ENCODE measurements at places on chromosomes 6 and 20.

GRCh38 chr20:36501367-36502006 lies 39.8 kb upstream of the MYL9 start:
- no peak for DNase-seq

DNA sequence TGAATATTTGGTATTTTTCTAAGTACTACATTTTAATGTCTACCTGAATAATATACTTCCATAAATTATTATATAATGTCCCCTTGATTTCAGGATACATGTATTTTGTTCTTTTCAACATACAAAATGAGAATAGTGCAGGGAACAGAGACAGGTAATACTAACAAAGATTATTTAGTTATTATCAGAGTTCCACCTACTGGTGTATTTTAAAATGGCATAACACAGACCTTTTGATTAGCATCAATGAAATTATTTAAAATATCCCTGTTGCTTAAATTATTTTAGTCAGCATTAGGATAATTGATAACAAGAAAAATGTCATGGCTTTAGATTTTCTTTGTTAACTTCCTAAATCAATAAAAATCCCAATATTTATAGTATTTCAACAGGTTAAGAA lies 184.0 kb downstream of the PRDM13 start:
- DNase-seq, result no peak

DNA sequence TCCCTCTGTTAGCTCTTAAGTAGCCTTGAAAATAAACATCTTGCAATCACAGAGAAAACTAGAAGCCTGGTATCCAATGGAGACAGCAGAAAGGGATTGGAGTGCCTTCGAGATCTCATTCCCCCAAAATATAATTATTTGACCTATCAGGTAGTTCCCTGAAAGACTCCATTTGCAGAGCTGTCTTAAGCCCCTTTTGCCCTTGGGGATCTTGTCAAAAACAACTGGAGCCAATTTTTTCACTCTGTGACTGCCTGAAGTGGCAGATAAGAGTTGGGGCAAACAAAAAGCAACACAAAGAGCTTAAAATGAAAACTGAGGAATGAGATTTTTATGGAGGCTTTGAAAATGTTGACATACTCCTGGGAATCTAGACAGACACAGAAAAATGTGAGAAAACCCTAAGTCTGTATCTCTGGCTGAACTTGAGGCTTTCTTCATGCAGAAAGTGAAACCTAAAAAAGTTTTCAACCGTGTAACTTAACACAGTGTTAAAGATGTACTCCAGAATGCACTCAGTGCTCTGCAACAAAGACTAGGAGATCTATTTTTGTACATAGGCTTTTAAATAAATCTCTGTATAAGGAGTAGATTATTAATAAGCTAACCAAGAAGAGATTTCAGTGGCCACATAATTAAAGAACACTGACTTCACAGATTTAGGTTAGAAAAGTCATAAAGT lies 971.1 kb upstream of the MAN1A1 start:
- no peak for DNase-seq

DNA sequence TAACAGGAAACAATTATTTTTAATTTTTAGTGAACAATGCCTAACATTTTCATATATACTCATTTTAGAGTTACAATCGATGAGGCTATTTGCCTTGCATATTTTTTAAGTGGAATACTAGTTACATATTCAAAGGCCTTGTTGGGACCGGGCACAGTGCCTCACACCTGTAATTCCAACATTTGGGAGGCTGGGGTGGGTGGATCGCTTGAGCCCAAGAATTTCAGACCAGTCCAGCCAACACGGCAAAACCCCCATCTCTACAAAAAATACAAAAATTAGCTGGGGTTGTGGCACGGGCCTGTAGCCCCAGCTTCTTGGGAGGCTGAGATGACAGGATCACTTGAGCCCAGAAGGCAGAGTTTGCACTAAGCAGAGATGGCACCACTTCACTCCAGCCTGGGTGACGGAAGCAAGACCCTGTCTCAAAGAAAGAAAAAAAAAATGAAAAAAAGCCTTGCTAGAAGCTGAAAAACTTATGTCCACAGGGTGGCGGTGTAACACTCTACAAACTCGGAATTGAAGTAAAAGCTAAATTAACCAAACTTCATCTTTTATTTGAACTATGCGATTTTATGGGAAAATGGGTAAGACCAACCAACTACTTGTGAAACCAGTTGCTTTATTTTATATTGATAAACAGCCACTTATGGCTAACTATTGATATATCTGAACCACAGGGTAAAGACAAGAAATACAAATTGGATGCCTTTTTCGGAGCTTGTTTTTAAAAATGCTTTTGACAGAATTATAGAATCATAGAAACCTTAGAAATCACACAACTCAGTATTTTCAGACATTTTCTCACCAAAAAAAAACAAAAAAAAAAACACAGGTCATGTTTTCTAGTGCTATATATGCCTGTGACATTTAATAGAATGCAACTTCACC lies 24.1 kb upstream of the ROS1 start:
- DNase-seq, result peak; percentile 61

DNA sequence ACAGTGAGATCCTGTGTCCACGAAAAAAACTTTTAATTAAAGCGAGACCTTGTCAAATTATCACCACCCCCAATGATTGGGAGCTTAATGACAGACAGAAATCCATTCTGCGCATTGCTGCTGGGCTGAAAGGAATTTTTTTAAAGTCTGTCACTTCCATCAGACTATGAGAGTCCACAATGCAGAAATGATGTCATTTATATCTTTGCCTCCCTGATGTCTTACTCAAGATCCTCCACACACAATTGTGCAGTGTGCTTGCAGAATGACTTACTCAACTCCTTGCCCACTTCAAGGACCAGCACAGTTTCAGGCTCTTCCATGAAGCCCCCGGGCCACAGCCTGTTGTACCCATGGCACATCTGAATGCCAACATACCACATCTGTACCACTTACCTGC lies 41.0 kb downstream of the GPLD1 start:
- no peak for DNase-seq

- no peak for DNase-seq
Measured at GRCh38 chr6:42260972-42261371, 43.3 kb upstream of the MRPS10 start.

DNA sequence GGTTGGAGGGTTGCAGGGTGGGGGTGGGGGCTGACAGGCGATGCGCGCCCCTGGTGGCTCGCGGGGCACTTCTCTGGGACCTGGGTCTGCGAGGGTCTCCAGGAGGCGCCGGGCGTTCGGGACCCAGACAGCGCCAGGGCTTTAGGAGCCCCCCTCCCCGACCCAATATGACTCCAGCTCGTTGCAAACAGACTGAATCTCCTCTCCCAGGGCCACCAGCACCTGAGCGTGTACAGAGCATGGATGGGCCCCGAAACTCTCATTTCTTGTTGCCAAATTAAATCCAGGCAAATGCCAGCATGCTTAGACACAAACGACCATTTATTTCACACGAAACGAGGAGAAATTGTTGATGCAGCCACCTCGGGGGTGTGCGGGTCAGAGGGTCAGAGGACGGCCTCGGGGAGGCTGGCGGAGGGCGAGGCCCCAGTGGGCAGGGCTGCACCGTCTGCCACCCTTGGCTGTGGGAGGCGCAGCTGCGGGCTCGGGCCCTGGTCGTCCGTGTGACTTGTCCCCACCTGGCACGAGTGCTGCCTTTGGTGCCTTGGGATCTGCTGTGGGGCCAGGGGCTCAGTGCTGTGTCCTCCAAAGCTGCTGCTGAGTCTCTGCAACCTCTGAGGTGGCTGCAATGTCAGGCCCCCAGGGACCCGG lies 20.9 kb upstream of the GATA5 start:
- no peak for DNase-seq

- DNase-seq, result no peak
Measured at GRCh38 chr20:50360218-50360672, 149.9 kb upstream of the PTPN1 start.

DNA sequence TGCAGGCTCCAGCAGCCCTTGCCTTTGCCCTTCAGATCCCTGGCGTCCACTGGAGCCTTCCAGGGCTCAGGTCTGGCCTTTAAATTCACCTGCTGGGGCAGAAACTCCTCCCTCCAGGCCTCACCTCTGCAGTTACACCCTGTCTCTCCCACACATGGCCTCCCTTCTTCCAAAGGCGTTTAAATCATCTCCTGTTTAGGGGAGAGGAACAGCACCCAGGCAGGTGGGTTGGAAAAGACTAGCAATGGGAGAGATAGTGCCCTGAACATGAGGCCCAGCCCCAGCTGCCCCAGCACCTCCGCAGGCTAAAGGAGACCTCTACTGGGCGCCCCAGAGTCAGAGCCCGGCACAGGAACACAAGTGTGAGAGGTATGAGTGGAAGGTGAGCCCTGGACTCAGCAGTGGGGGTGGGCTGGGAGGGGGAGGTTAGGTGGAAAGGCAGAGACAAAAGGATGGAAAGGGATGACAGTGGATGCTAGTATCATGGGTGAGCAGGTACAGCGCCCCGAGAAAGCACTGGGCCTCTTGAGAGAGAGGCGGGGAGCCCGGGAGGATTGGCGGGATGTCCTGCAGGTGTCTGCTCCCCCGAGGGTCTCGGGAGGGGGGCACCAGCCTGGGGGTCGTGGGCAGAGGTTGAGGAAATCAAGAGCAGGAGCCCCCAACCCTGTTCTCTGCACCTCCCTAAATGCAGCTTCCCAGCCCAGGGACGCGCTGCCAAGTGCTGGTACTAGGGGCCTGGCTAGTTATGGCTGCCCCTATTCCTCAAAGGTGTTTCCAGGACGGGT lies at the start of gene CST9:
TSS of gene CST9 (minus strand) at position 51 of the 785 bp plus-strand sequence. CDS start 53 bp downstream, outside the sequence.
- DNase-seq, result no peak

All from glomerular endothelial cell (primary cell).